ENCODE measurements at places on chromosomes 3 and 15.

DNA sequence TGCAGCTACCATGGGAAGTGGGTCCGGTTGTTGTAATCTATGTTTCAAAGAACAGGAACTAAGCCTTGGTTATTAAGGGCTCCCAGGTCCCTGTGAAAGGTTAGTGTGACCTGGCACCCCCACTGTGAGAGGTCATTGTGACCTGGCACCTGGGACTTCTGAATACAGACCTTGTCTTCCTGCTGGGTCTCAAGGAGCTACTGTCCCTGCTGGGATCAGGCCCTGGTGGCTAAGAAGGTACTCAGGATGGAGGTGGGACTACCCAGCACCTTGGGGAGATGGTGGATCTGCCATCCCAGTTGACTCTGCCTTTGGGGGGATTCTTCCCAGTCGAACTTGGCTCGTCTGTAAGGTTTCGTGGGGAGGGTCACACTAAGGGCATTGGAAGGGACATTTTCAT lies 10.3 kb upstream of the SLCO2A1 start:
- no peak for DNase-seq

DNA sequence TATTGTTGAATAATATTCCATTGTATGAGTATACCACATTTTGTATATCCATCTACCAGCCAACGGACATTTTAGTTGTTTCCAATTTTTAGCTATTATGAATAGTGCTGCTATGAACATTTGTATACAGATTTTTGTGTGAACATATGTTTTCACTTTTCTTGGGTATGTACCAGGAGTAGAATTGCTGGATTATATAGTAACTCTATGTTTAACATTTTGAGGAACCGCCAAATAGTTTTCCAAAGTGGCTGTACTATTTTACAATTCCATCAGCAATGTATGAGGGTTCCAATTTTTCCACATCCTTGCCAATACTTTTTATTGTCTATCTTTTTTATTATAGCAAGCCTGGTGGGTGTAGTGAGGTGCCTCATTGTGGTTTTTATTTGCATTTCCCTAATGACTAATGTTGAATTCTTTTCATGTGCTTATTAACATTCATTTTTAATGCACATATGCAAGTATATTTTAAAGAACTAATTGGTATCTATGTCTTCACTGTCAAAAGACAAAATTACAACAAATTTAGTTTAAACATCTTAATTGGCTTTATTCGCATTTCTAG lies 77.5 kb upstream of the PIAS1 start:
- no peak for DNase-seq

GRCh38 chr15:32819448-32819847 lies 101.6 kb downstream of the GREM1 start:
- DNase-seq, result no peak

DNA sequence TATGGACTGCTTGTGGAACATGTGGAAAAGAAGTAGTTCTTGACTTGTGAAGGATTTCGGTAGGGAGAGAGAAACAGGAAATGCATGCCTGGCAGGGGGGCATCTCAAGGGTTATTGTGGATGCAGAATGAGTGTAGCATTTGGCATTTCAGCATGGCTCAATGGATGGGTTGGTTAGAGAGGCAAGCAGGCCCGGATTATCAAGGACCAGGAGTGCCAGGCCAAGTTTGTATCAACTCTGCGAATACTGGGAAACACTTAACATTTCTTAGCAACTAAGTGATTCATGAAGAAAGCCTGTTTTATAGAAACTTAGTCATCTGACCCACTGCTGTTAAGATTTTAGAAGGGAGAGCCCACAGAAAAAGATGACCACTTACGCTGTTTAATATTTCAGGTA lies 33.6 kb downstream of the KIF15 start:
- no peak for DNase-seq

DNA sequence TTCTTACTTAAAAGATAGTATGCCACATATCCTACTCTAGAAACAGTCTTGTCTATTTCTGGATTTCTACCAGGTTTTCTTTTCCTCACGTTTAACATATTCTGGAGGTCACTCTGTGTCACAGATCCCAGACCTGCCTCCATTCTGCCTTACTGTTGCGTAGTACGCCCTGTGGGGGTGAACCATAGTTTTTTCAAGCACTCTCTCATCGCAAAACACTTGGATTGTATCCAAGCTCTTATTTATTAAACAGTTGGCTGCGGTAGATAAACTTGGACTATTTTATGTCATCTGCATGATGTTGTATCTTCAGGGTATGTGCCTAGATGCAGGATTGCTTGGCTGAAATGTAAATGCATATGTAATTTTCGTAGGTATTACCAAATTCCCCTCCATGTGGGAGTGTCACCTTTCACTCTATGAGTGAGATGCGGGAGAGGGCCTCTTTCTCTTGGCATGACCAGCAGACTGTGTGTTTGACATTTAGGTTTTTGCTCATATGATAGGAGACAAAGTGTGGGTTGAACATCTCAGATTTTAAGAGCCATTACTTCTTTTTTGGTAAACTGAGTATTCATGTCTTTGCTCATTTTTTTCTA lies 55.8 kb downstream of the ABTB1 start:
- no peak for DNase-seq

DNA sequence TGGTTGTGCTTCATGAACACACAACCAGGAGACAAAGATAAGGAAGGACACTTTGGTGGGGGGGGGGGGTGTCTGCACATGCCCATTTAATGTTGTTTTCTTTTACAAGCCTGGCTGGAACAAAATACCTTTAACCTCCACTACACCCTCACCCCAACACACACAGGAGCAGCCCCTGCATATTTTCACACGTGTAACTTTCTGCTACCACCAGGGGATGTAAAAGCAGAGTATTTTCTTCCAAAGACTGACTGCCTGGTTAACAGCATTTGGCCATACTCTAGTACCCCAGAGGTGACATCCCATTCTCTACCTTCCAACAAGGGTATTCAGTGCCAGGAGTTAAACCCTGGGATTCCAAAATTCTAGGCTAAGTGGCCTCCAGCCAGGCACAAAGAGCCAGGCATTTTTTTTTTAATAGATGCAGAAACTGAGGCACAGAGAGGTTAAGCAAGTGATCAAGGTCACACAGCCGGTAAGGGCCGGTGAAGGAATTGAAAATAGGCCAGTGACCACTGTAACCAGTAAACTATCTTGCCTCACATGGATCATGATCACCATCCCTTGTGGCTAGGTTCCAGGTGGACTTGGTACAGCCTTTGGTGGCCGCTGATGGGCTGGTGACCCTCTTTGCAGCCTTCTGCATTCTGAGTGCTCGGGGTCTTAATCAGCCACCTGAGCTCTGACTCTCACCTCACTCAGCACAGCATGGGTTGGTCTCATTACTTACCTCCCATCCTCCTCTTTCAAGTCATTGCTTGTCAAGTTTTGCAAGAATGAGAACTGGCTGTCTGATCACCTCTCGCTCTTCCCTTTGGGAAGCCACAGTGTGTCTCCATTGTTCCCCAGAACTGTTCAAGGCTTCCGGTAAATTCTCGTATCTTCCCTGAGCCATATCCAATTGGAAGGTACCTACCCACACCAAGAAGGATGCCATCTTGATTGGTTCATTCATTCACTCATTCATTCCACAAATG lies 20.4 kb downstream of the MAGI1 start:
- DNase-seq, result no peak

- no peak for DNase-seq
Observed at GRCh38 chr3:18236726-18237125, 188.4 kb downstream of the SATB1 start.

- DNase-seq, result no peak
Observed at GRCh38 chr3:115580566-115580965, 42.7 kb upstream of the GAP43 start.

- no peak for DNase-seq
Observed at GRCh38 chr3:69675786-69676530, 63.3 kb upstream of the MITF start.

DNA sequence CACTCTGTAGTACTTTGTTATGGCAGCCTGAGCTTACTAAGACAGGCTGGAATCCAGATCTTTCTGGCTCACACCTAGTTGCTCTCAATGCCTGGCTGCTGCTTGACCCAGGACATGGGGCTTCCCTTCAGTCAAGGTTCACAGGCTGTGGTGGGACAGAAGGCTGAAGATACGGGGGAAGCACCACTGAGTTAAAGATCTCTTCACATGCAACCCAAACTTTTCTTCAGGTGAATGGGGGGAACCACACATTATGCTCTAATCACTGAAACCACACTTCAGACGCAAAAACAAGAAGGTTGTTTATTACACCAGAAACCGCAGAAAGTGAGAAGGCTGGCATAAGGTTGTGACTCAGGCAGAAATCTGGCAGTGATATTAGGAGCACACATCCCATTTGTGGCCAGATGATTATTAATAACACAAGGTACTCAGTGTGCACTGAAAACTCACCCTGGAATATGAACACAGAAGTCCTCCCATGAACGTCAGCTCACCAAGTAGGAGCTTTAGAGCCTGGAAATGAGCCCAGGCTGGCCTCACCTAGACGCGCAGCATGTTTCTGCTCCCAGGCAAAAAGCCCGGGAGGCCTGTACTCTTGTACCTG lies 230.5 kb upstream of the CHRNA7 start:
- DNase-seq, result no peak

DNA sequence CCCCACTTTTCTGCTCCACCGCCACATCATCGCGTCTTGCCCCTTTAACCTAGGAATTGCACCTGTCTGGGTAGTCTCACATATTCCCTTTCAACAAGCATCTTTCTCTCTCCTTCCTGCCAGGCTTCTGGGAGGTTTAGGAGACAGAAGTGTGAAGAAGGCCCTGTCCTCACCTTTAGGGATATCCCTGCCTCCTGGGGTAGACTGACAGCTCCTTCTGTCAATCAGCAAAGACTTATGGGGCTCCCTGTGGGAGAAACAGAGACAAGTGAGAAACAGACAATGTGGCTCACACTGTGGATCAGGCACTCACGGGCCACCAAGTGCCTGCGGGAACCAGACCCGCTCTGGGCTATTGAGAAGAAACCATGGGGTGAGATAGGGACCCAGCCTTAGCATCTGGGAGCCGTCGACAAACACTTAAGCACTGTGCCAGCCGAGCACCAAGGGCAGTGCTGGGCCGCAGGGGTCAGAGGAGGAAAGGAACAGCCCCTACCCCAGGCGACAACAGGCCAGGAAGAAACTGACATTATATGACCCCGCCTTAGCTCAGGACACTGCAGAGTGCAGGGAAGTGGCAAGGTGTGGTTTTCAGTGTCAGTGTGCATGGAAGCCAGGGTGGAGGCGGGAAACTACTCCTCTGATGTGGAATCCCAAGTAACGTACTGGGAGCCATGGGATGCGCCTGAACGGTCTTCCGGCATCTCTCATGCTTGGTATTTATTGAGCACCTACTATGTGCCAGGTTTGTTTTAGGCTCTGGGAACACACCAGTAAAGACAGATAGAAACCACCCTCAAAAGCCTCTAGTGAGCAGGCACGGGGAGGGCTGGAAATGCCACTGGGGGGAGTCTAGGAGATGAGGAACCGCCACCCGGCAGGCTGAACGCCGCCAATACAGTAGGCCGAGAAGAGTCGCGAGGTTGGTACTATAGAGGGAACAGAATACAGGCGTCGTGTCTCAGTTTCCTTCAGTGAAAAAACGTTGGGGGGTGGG lies 1.8 kb downstream of the EFCC1 start:
- DNase-seq, result no peak

- no peak for DNase-seq
Observed at GRCh38 chr3:129593230-129593594, 13.3 kb downstream of the PLXND1 start.

DNA sequence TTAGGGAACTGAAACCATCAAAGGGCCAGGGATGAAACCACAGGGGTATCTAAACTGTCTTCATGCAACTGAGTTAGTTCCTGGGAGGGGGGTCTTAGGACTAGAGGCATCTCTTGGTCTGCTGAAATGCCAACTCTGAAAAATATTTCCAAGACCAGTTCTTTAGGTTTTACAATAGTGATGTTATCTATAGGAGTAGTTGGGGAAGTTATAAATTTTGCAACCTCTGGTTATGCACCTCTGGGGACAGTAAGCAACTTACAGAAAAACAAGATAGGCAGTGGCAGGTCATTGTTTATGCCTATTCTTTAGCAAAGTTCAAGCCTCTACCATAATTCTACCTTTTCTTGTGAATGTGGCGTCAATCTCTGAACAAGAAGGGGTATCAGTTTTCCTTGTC lies 60.5 kb upstream of the MINAR1 start:
- no peak for DNase-seq

DNA sequence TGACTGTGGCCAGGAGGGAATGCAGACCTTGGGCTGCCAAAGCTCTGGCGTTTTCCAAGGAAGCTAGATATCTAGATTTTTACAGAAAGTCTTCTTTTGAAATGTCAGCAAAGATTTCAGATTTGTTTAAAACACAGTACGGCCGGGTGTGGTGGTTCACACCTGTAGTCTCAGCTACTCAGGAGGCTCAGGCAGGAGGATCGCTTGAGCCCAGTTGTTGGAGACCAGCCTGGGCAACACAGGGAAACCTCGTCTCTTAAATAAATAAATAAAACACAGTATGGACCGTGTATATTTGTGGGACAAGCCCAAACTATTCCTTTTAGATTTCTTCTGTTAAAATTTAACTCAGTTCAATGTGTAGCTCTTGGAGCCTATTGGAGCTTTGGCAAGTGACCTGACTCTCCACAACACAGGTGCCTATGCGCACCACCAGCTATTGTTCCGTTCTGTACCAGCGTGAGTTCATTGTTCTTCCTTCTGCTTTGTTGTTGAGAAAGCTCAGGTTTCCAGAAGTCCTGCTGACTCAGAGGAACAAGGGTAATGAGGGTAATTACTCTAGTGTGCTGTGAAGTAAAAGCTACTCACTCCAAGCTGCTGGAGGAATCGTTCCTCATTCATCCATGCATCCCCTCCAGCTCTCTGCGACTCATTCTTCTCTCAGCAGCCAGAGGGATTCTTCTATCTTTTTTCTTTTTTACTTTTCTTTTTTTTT lies 73.1 kb upstream of the SLC6A6 start:
- no peak for DNase-seq

GRCh38 chr3:131903988-131904415 lies 130.8 kb downstream of the CPNE4 start:
- DNase-seq, result no peak

GRCh38 chr3:53817809-53818208 lies 28.4 kb downstream of the CHDH start:
- DNase-seq, result no peak

GRCh38 chr3:101266071-101266470 lies 54.3 kb downstream of the IMPG2 start:
- DNase-seq, result no peak

DNA sequence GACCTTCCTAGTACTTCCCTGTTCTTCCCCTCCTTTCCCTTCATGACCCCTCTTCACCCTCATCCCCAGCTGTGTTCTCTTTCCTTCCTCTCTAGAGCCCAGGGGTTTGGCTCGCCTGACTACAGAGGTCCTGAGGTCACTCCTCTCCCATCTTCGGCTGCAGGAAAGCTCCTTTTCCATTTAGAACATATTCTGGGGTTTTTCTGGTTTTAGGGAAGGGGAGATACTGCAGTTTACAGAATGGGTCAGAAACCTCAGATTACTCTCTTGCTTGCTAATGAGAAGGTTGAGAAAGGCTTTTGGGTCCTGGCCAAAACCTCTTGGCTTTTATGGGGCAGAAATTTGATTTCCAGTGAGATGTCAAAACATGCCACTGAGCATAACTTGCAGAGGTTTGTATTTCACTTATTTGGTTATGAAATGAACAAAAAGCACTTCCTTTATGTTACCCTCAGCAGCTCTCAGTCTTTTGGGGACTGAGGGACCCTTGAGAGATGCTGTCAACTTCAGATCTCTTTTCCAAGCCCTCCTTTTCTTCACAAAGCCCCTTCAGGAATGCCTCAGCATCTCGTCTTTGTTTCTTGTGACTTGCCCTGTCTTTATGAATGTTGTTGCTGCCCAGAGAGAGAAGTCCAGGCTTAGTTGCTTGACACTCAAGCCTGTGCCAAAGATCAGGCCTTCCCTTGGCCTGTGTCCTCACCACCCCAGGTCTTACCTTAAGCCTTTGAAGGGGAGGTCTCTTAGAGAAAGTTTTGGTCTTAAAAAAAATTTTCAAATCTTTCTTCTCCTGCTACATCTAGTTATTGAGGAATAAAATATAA lies 121.7 kb upstream of the TPM1 start:
- no peak for DNase-seq

Measured in effector CD4-positive, alpha-beta T cell (primary cell).